ENCODE measurements at places on chromosomes 6 and 20. TPM values are rescaled to one million over a fixed set of nuclear protein-coding genes. Genes with fewer than 3 reads are reported as not detected.

Gene SOBP
- total RNA-seq, result 5.9 TPM

Gene GRIK2
- 3.7 TPM for total RNA-seq

Gene WASF1
- total RNA-seq, result 7.1 TPM

Gene THEMIS
- 0.10 TPM for total RNA-seq

Gene PNPLA1
- 4.2 TPM for total RNA-seq

Gene PSMB9
- total RNA-seq, result 7.3 TPM

Gene STMN3
- 21.6 TPM for total RNA-seq

Gene LRFN2
- total RNA-seq, result 0.49 TPM

Gene CNR1
- total RNA-seq, result 1.8 TPM

Gene MAFB
- 20.6 TPM for total RNA-seq

Gene PFDN6
- total RNA-seq, result 25.3 TPM

Gene TFAP2C
- 22.8 TPM for total RNA-seq

Gene ASIP
- 7.6 TPM for total RNA-seq

Gene TAAR8
- not detected for total RNA-seq

Gene MUC21
- total RNA-seq, result not detected

Gene CST9L
- total RNA-seq, result not detected

Gene EPHA7
- total RNA-seq, result 2.3 TPM

Gene PTPRT
- total RNA-seq, result 4.0 TPM

Gene FBXO30
- total RNA-seq, result 20.2 TPM

Gene FKBP1C
- total RNA-seq, result not detected

Gene KAT14
- total RNA-seq, result 10.4 TPM

Gene COL12A1
- total RNA-seq, result 383 TPM

Gene MAPK14
- 52.6 TPM for total RNA-seq

Gene SLC17A3
- not detected for total RNA-seq

Gene IL17F
- total RNA-seq, result not detected

Gene ECT2L
- 0.10 TPM for total RNA-seq

Gene ZNF334
- 7.6 TPM for total RNA-seq

Gene BMP5
- total RNA-seq, result 5.0 TPM

Gene TAP2
- 11.0 TPM for total RNA-seq

Gene TDRD6
- 0.20 TPM for total RNA-seq

Gene EFCAB8
- total RNA-seq, result not detected

Gene DLK2
- total RNA-seq, result 2.7 TPM

Gene SLC22A2
- total RNA-seq, result not detected

Gene BMP6
- total RNA-seq, result 3.7 TPM

Gene ACSS1
- total RNA-seq, result 19.7 TPM

Data from skin of body (tissue), 3 donors.